ENCODE measurements at places on chromosomes 4 and X.

DNA sequence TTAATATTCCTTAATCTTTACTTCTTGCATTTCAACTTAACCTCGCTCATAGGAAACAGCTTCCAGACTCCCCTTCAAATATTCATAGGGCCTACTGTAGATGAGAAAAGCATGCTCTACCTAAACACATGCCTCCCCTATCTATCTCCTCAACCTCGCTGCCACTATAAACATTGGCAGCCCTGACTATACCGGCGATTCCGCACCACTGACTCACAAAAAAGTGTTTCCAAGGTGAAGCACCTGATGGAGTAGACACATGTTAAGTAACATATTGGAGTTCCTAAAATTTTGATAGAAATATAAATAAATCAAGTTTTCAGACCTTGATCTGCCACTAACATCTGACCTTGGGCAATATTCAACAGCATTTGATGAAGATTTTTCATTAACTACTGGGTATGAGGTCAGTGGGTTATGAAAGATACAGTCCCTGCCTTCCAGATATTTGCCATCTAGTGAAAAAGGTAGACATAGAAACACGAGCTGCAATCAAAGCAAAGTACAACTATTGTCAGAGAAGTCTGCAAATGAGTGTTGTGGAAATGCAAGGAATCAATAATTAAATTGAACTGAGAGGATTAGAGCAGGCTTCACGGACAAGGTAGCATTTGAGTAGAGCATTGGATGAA, 184.2 kb downstream of the MAML3 start:
- DNase-seq = no peak

- peak; percentile 10 for DNase-seq
These were observed 52.6 kb upstream of the LRAT start for GRCh38 chr4:154691229-154691628.

GRCh38 chr4:126705266-126705665, 927.5 kb upstream of the INTU start:
- peak; percentile 61 for DNase-seq

GRCh38 chr4:38461342-38461741, 202.7 kb upstream of the KLF3 start:
- DNase-seq = no peak

GRCh38 chrX:71178908-71179307, 34.3 kb downstream of the NLGN3 start:
- peak; percentile 85 for DNase-seq

DNA sequence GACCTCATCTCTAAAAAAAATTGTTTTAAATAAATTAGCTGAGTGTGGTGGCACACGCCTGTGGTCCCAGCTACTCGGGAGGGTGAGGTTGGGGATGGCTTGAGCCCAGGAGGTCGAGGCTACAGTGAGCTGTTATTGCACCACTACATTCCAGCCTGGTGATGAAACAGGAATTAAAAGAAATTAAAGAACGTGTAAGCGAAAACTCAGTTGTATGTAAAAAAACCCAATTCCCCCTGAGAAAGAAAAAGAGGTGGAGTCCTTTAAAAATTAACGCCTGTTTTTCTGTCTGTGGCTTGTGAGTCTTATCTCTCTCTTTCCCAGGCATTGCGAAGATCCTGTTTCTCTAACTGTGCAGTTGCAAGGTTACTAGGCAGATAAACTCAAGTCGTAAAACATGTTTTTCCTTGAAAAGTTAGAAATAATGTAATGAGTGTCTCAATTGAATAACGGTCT, 22.1 kb downstream of the EPGN start:
- DNase-seq = no peak

DNA sequence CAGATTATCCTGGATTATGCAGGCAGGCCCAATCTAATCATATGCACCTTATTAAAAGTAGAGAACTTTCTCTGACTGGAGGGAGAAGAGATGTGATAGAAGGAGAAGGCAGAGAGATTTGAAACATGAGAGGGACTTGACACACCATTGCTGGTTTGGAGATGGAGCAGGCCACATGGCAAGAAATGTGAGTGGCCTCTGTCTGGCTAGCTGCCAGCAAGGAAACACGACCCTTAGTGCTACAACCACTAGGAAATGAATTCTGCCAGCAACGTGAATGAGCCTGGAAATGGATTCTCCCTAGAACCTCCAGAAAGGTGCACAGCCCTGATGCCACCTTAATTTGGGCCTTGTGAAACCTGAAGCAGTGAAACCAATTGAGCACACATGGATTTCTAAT, 79.5 kb upstream of the MBNL3 start:
- DNase-seq = no peak

DNA sequence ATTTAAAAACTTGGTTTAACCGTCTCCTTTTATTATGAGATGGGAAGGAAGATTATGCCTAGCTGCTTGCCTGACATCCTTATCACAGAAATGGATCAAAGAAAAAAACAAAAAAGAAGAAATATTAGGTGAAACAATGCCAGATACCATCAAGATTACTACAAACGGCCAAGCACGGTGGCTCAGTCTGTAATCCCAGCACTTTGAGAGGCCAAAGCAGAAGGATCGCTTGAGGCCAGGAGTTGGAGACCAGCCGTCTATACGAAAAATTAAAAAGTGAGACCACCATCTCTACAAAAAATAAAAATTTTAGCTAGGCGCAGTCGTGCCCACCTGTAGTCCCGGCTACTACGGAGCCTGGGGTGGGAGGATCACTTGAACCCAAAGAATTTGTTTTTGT, 2.3 kb downstream of the FRYL start:
- DNase-seq = no peak

DNA sequence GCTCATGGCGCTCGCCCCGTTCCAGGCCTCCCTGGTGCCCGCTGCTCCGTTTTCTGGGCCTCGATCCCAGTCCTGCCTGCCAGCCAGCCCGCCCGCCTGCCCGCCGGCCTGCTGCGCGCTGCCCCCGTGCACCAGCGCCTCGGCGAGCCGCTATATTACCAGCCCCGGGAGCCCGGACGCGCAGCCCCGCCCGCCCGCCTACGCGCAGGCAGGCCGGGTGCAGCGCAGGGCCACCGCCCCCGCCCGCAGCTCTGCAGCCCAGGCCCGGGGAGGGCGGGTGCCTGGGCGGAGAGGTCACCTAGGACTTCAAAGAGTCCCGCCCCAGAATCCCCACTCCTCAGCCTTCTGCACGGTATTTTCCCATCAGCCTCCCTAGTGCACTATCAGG, at the start of gene MAOB:
Gene MAOB (minus strand): TSS at position 157 of the 388 bp plus-strand sequence. CDS start 151 bp downstream, at position 6.
- no peak for DNase-seq

- DNase-seq = no peak
These were observed 10.6 kb downstream of the ASMTL start for GRCh38 chrX:1442016-1442665.

DNA sequence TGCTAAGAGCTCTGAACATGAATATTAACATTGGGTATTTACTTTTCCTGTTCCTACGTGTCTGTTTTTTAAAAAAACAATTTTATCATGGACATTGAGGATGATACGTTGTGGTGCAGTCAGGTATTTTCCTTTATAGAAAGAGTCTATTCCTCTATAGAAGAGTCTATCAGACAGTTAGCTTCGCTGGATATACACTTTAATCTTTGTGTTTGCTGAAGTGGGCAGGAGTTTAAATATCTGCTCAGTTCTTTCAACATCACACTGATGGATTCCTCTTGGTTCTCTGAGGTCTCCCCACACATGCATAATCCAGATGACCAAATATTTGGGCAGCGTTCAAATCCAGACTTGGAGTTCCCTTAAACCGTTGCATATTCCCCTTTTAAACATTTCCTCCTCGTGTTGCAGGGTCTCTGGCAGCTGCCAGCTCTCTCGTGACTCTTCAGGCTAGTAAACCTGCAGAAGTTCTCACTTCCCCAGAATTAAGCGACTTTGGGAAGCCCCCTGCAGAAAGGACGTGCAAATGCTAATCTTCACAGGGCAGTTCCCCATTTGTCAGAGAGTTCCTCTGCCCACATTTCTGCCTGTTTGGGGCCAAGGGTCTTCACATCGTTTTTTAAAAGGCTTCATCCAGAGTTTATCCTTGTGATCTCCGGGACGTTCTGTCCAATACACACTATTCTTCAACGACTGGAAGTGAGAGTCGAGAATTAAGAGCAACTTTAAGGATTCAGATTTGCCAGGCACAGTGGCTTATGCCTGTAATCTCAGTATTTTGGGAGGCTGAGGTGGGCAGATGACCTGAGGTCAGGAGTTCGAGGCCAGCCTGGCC, 20.5 kb upstream of the DHRSX start:
- DNase-seq = no peak

DNA sequence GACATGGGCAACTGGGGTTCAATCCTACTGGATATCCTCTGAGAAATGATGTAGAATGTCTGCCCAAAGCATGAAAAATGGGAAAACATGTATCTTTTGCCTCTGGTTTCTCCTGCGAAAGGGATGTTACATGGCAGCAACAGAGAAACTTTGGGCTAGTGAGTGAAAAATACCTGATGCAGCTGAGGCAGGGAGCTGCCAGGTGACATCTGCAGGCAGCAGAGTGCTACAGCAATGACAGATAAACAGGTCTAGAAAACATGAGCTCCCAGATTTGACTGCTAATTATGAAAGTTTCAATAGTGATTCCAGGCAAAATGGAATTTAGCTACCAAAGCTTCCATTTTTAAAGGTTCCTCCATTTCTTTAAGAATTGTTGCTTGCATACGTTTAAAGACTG, 4.8 kb upstream of the CXCL1 start:
- no peak for DNase-seq

DNA sequence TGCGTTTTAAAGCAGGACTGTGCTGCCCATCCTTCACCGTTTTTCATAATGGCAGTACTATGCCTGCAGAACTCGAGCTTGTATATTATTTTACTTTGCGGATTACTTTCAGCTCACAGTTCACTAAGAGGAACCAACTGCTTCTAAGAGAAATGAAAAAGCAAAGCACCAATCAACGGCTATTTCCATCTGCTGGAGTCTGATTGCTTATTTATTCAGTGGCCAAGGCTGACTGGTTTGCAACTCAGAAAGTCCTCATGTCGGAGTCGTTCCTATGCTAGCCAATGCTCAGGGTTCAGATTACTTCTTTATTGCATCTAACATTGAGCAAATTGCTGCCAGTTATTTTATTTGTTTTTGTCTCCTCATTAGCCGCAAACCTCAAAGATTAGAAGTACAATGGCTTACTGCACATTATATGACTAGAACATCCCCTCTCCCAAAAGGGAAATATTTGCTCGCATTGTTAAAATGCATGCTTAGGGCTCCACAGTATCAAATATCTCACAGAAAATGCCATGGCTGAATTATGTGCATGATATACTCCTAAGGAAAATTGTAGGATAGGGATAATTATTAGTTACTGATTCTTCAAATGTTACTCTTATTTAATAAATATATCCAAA, 1628.2 kb upstream of the ADGRL3 start:
- DNase-seq = no peak

GRCh38 chr4:13986548-13986947, 359.0 kb upstream of the BOD1L1 start:
- DNase-seq = no peak

DNA sequence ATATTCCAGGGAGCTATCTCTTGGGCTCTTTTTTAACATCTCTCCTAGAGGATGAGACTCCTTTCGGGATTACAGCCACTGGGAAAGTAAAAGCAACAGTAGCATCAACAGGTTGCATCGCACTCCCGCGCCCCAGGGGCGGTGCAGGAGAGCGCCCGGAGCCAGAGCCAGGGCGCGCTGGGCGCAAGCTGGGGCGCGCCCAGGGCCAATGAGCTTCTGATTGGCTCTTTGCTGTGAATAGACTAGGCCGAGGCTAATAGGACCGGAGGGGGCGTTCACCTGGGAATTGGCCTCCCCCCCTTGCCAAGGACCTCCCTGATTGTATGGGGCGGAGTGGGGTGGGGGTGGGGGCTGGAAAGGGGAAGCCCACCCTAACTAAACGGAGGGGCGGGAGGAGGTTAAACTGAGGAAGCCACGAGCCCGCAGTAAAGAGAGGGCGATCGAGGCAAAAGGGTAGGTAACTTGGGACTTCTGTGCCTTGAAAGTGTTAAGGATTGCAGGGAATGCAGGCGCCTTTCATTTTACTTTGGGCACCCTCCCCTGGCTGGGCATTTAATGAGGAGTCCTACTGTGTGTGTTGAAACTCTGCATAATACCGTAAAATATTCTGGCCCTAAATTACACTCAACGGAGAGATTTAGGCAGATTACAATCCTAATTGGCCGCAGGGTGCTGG, 1.1 kb upstream of the ATOH1 start:
- DNase-seq = no peak

- no peak for DNase-seq
These were observed 204.7 kb downstream of the TLL1 start for GRCh38 chr4:166077782-166078181.

GRCh38 chr4:182491719-182492118, 248.5 kb downstream of the TENM3 start:
- DNase-seq = no peak

DNA sequence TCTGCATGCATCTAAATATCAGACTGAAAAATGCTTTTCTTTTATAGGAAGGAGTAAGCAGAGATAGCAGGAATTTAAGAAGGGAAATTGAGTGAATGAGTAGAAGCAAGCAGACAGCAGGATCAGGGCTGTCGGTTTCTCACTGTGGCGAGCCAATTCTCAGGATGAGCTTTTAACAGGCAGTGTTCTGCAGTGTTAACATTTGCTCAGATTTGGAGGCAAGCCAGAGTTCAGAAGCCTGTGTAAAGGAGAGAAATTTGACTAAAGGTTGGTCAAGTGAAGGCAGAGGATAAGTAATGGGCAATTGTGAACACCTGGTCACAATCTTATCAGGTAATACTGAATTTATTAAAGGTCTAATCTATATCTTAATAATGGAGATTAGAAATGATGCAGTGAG, 133.3 kb upstream of the MAGEB16 start:
- DNase-seq = no peak

GRCh38 chrX:18721683-18722499, 14.4 kb downstream of the PPEF1 start:
- no peak for DNase-seq

GRCh38 chr4:101074326-101074725, 273.0 kb downstream of the PPP3CA start:
- no peak for DNase-seq

DNA sequence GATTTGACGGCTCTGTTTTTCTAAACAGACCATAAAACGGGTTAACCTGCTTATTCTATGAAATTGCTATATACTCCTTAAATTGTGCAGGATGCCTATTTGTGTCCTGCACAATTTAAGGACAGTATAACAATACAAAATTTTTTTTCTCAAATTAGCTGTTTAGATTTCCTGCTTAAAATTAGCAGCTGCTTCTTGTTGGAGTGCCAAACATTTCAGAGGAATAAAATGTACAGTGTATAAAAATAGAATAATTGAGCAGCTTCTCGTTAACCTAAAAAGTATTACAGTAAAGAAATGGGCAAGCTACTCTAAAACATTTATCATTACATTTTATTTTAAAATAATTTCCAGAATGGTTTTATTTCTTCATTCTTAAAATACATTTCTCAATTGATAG, 100.5 kb downstream of the PPA2 start:
- DNase-seq = no peak

- DNase-seq = no peak
These were observed 110.7 kb upstream of the ADRA2C start for GRCh38 chr4:3655485-3655884.

- no peak for DNase-seq
These were observed 41.2 kb upstream of the DUSP21 start for GRCh38 chrX:44802613-44803012.

GRCh38 chr4:132557660-132558059, 591.4 kb upstream of the PCDH10 start:
- no peak for DNase-seq

GRCh38 chrX:148940411-148940996, 440.1 kb downstream of the AFF2 start:
- DNase-seq = no peak

GRCh38 chrX:150575419-150575814, 7.0 kb downstream of the MTM1 start:
- DNase-seq = peak; percentile 46

- DNase-seq = no peak
These were observed 8.0 kb upstream of the FNIP2 start for GRCh38 chr4:158760866-158761265.

GRCh38 chr4:139754938-139755337, 89.3 kb downstream of the MGST2 start:
- no peak for DNase-seq

Data from adipocyte (in vitro differentiated cells).